Renal pelvis (tissue), 12 donors: ENCODE measurements at places on chromosomes 6 and 20. TPM values are rescaled to one million over a fixed set of nuclear protein-coding genes. Genes with fewer than 3 reads are reported as not detected.

The SPATS1 gene
- not detected for polyA plus RNA-seq

The FAM184A gene
- polyA plus RNA-seq: 6.9 TPM

The COL9A3 gene
- 30.0 TPM for polyA plus RNA-seq

The FUT9 gene
- polyA plus RNA-seq: 5.7 TPM

The NR2E1 gene
- polyA plus RNA-seq: not detected

The DNMT3B gene
- 9.9 TPM for polyA plus RNA-seq

The RAD21L1 gene
- not detected for polyA plus RNA-seq
